Inflammatory macrophage treated with lipopolysaccharide for 1 hour (primary cell): ENCODE measurements at places on chromosomes 3 and 15.

- DNase-seq, result no peak
These were observed 57.8 kb upstream of the SPPL2A start for GRCh38 chr15:50823281-50823680.

GRCh38 chr15:95674031-95674430, 656.5 kb upstream of the NR2F2 start:
- DNase-seq, result no peak

DNA sequence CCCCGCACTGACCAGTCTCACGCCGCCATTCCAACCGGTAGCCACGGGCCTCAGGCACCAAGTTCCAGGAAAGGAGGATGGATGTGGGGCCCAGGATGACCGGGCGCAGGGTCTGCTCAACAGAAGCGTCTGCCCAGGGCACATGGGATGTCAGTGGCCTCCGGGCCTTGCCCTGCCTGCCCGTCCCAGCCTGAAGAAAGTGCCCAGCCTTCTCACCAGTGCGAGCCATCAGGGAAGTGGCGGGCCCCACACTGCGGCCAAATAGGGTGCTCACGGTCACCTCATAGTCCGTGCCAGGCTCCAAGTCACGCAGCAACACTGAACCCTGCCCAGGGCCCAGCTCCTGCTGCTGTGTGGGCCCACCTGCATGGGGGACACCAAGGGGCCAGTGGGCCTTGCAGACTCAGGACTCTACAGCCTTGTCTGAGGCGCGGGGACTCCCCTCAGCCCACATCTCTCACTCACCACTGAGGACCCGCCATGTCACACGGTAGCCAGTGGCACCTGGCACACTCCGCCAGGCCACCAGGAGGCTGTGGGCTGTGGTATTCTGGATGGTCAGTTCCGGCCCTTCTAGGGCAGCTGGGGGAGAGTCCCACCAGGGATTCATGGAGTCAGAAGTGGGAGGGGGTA, 3.1 kb downstream of the COL7A1 start:
- no peak for DNase-seq

DNA sequence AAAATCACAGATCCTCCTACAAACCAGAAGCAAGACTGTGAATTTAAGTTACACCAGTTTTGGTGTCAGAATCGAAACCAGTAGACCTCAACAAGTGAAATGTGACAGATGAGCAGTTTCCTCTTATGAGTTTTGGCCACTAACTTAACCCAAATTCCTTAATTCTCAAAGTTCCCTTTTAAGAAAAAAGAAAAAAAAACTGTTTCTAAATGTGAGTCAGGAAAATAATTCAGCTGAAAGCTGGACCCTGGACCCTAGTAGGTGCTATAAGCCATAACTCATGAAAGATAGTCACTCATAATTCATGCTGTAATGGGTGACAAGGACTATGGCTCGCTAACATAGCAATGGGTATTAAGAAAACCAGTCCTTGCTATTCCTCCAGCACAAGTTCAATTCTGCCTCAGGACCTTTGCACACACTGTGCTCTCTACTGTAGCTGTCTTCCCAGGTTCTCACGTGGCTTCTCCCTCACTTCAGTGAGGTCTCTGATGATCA, 9.0 kb upstream of the THRB start:
- DNase-seq, result peak; percentile 74

DNA sequence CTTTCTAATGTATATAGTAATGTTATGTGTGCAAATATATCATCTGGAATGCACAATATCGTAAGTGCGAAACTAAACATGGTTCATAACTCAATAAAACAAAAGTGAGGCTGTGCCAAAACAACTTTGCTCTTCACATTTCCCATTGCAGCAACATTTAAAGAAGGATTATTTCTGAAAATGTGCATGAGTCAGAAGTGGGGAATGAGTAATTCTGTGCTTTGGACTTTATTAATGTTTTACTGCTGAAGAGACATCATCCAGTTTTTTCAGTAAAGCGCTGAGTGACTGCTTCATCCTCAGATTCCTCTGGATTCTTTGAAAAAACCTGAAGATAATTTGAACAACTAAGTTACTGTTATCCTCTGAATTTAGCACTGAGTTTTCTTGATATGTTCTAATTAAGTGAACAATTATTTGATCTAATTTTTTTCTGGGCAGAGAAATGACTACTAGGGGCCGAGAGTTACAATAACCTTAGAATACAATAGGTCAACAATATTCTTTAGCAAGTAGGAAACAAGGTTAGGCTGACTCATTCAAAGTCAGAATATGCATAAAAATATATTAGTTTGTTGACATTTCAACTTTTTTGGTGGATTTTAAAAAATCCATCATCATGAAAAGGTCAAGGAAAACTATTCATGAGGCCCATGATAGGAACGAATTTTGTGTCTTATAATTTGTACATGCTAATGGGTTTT, 20.0 kb upstream of the PLCL2 start:
- DNase-seq, result no peak

DNA sequence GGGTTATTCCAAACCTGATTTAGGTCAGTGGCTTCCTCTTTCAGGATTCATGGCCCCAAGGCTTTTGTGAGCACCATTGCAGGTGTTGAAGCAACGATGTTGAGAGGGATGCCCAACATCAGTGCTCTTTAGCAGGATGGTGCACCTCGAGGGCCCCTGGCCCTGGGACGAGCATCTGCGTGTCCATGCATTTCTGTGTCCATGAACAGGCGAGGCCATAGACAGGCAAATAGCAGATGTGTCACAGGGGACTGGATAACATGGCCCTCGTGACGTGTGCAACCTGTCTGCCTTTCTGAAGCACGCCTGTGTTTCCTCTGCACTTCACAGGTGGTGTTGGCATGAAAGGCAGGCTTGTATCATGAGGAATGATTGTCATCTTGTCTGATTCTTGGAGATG, 132.3 kb downstream of the SNRPN start:
- no peak for DNase-seq

DNA sequence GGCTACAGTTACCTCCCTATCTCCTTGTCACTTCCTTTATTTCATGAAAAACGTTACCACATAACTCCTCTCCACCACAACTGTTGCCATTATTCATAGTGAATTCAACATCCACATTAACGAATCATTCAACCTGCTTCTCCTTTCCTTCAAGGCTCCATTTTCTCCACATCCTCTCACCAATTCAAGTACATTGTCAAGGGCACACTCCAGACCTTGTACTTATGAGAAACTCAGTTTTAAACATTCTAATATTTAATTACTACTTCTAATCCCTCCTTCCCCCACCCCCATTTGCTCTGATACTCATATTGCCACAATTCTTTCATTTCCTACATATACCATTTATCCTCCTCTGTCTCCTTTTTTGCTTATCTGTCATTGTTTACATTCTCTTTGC, 871.2 kb downstream of the TUSC7 start:
- no peak for DNase-seq

GRCh38 chr3:169241991-169242707, 421.4 kb downstream of the MECOM start:
- no peak for DNase-seq

GRCh38 chr3:10716964-10717363, 99.1 kb upstream of the SLC6A11 start:
- DNase-seq, result no peak

DNA sequence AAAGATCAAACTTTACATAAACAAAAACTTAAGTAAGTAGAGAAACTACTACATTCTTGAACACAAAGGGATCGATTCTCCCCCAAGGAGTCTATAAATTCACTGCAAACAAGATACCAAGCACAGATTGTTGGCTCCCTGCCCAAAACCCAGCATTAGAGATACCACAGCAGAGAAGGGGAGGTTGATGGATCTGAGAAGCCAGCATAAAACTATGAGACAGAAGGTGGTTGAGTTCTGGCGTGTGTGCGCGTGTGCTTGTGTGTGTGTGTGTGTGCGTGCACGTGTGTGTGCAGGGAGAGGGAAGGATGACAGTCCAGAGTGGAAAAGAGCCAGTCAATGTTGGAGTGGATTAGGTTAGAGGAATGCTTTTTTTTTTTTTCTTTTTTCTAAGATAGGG, 143.2 kb upstream of the PRR20G start:
- no peak for DNase-seq

DNA sequence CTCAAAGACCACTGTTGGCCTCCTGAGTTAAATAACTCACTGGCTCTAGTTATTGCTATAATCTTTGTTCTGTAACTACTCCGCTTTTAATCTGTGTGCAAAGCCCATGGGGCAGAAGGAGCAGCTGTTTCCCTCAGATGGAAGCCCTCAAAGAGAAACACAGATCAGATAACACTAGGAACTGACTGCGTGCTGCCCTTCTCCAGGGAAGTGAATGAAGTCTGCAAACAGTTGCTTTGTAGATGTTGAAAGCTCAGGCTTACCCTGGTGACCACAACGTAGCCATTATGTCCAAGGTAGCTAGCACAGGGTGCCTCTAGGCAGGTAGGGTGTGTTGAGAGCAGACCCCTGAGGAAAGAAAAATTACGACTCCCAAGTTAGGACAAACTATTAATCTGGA, 152.3 kb upstream of the STAC start:
- DNase-seq, result no peak

DNA sequence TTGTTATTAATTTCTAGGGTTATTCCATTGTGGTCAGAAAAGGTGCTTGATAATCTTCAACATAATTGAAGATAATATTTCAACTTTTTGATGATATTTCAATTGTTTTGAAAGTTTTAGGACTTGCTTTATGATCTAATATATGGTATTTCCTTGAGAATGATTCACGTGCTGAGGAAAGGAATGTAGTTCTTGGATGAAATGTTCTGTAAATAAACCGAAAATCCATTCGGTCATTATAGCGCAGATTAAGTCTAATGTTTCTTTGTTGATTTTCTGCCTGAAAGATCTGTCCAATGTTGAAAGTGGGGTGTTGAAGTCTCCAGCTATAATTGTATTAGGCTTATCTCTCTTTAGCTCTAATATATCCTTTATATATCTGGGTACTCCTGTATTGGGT, 617.5 kb upstream of the NECTIN3 start:
- DNase-seq, result no peak

DNA sequence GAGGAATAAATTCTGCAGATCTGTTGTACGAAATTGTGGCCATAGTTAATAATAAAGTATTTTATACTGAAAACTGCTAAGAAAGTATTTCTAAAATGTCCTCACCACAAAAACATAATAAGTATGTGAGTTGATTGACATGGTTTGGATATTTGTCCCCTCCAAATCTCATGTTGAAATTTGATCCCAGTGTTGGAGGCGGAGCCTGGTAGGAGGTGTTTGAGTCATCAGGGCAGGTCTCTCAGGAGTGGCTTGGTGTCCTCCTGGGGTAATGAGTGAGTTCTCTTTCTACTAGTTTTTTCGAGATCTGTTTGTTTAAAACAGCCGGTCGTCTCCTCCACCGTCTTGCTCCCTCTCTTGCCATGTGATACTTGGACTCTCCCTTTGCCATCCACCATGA, 424.1 kb upstream of the KCNMB2 start:
- no peak for DNase-seq

DNA sequence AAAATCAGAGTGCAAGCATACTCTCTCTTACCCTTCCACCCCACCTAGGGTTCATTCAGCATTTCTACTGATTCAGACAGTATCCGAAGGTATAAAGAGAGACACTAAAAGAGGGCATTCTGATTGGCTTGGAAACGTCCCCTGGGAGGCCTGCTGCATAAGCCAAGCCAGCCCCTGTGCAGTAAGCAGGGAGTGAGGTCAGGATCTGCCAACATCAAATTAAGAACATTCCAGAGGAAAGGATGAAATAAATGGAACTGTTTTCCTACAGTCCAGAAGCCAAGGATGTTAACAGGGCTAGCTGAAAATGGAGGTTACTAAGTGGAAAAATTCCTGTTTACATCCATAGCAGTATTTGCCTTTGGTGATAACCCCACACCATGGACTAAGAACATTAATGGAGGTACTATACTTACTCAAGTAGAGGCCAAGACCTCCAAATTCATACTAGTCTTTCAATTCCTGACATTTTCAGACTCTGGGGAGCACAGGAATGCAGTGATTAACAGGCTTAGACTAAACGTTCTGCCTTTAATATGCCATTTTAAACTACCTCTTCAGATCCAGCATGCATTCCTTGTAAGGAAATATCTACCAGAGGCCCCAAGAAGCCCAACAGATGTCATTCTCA, 34.5 kb downstream of the NPTN start:
- no peak for DNase-seq

DNA sequence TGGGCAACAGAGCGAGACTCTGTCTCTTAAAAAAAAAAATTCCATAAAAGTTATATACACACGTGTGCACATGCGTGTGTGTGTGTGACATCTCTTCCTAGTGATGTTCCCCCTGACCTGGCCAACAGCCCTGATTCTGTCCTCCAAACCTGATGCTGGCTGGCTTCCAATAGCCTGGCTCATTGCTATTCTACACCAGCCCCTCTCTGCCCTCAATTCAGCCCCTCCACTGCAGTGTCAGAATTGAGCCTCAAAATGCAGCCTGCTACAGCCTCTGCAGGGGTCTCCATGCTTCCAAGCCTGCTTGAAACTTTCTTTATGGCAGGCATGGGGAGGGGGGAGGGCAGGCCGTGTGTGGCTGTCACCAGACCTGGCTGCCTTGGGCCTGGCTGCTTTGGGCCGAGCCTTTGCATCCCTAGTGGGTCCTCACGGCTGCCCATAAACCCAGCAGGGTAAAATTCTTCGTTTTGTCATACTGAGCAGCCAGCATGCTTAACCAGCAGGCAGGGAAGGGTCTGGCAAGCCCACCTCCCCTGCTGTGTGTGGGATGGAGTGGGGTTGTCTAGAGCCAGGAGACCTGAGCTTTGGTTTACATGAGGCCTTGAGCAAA, 22.7 kb upstream of the DOCK3 start:
- no peak for DNase-seq

- peak; percentile 14 for DNase-seq
These were observed 21.3 kb downstream of the VGLL3 start for GRCh38 chr3:86969500-86970189.

- DNase-seq, result no peak
These were observed 22.1 kb upstream of the WDR49 start for GRCh38 chr3:167675848-167676247.

- DNase-seq, result no peak
These were observed 130.6 kb downstream of the NSMCE3 start for GRCh38 chr15:29139072-29139471.

DNA sequence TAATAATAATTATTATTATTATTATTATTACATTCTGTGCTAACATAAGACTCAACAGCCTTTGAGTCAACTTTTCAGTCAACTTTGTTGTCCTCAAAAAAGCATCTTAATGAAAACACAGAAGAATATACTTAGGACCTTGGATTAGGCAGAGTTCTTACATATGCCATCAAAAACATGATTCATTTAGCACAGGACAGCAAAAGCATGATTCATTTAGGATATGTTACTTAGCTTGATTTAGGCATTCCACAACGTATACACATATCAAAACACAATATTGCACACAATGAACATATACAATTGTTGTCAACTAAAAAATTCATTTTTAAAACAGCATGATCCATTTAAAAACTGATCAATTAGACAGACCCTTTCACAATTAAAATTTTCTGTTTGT, 213.0 kb downstream of the FMN1 start:
- DNase-seq, result no peak

DNA sequence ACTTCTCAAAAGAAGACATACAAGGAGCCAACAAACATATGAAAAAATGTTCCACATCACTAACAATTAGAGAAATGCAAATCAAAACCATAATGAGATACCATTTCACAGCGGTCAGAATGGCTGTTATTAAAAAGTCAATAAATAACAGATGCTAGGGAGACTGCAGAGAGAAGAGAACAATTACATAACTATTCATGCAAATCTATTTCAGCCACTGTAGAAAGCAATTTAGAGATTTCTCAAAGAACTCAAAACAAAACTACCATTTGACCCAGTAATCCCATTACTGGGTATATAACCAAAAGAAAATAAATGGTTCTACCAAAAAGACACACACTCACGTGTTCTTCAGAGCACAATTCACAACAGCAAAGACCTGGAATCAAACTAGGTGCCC, 116.3 kb downstream of the VPS13C start:
- no peak for DNase-seq
